ENCODE measurements at places on chromosomes 1 and 21.
A peak's percentile ranks its signal among the peaks of the same experiment; 100 is the strongest.

- no peak for DNase-seq
These were observed 181.2 kb upstream of the GALNT2 start for GRCh38 chr1:229885568-229886495.

- DNase-seq = no peak
These were observed 9.5 kb upstream of the ADORA3 start for GRCh38 chr1:111512931-111513330.

DNA sequence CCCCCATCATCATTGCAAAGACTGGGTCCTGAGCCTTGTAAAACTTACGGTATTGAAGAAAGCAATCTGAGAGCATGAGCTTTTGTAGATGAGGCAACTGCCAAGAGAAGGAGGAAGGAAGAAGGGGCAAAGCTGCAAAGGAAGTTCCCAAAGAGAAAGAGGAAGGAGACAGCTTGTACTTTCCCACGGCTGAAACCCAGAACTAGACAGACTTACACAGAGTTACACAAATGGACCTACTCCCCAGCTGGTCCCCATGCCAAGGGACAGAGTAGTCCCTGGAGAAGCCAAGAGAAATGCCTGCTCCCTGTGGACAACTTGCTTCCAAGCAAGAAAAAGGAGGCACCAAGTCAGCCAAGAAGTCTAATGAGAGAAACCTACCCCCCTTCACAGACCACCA is 22.6 kb downstream of the SLC5A9 start:
- DNase-seq = no peak

DNA sequence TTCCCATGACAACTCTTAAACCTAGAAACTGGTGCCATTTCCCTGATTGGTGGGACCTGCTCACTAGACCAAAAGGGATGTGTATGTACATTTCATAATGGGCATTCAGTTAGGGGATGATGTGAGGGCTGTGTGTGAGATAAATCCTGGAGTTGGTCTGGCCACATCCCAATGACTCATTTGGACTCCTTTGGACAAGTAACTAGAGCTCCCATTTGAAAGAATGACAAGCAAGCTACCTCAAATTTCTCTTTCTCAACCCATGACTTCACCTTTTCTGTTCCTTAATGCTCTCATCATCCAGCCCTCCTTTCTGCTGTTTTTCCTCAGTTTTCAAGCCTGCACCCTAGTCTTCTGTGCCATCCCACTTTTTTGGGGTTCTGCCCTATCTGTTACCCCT is 27.9 kb downstream of the EBNA1BP2 start:
- no peak for DNase-seq

- DNase-seq = no peak
These were observed 21.1 kb downstream of the TTC39A start for GRCh38 chr1:51309291-51309690.

DNA sequence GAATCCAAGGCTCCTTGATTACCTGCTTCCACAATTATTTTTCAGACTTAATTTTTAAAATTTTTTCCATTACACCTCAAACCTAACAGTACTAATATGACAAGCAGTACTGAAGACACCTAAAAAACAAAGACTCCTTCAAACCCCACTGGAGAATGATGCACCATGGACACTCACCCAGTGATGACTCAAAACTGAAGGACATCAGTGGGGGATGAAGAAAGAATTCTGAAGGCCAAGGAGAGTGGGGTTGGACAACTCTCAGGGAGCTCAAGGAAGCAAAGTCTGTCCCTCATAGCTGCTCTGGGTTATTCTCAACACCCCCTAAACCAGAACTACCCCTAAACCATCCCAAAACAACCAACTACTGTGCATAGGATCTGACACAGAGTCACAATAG is 2.4 kb upstream of the ARHGAP29 start:
- no peak for DNase-seq

DNA sequence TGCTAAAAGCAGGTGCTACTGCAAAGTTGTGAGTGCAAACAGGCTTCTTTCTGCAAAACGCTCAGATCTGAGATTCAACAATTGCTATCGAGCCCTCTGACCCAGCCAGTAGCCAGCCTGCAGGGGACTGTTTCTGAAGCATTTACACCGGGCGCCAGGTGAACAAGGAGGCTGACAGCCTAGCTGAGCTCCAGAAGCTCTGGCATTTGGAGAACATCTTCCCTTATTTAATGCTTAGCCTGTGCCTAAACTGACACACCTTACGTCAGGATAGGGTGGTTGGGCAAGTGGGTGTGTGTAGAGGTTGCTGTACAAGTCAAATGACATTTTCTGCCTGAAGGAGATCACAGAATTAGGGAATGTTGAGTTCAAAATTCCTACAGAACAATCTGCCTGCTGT is 15.8 kb upstream of the PLA2G2C start:
- no peak for DNase-seq

DNA sequence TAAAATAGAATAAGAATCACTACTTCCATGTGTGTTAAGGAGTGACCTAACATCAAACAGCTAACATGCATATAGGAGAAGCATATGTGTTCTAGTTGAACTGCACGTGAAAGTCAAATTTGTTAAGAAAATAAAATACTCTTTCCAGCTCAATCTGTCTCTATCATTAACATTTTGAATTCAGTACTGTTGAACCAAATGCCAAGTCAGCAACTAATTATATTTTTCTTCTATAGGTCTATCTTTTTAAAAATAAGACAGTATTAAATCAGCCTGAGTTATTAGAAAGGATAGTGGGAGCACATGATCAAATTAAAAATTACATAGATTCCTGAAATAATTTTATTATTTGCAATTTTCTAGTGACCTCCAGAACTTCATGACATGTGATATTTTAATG is 141.8 kb downstream of the NRIP1 start:
- no peak for DNase-seq

DNA sequence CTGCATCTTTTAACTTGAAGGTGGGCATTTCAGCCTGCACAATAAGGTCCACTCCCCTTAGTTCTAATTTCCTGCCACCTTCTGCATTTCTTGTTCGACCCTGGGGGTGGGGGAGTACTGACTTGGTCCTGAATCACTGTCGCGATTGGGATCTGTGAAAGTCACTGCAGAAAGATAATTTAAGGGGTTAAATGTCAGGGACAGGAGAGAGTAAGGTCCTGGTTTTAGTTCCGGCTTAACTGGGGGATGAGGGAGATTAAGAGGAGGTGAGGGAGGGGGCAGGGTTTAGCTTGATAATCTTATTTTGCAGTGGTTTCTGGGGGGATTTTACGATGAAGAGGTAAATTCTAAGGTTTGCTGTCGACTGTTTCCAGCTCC is 128.1 kb downstream of the MRPS6 start:
- DNase-seq = no peak

DNA sequence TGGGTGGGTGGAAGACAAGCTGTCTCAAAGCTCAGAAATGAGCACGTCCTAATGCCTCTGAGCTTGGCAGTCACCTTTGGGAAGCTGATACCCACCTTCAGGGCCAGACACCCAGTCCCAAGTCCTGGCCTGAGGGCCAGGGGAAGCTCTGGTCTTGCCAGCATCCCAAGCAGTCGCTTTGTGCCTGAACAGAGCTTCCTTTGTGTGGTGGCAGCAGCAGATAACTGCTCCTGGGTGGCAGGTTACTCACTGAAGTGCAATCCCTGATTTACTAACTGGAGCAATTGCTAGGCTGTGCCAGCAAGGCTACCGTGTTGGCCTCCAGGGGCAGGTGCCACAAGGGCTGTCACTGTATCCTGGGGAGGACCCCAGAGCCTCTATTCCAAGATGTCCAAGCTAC is 40.4 kb upstream of the GRHL3 start:
- DNase-seq = no peak

DNA sequence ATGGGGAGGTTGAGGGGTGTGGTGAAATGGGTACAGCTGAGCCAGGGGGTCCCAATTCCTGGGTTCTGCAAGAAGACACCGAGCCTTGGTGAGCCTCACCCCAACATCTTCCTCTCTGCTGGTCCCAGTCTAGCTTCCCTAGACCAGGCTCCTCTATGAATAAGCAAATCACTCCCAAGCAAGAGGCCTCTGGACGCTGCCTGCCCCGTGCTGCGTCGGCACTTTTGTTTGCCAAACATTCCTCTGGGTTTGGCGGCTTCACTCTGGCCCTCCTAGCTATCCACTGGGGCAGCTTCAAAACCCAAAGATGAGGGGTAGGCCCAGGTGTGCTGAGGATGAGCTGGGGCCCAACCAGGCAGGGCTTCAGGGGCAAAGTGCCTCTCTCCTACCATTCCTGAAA is 137.1 kb upstream of the CD34 start:
- no peak for DNase-seq

DNA sequence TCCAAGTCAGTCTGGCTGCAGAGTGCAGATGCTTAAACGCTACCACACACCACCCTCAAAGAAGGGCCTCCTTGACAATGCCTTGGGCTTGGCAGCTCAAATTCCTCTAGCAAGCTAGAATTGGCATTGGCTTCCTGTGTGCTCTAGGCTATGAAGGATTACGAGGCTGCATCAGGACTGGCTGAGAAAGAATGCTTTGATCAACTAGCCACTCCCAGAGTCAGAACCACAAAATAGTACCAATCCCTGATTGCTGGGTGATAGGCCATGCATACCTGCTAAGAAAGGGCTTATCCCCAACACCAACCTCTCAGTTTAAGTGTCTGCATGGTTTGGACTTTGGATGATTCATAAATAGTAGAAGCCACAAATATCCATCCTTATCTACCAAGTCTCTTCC is 504.9 kb downstream of the OMA1 start:
- no peak for DNase-seq

- DNase-seq = peak; percentile 89
These were observed at the start of gene RC3H1 for GRCh38 chr1:174022080-174022975. Gene RC3H1, minus strand, starts transcription at chr1:174022357. Its CDS starts 29,372 bp downstream, at chr1:173992985.

All from activated naive CD8-positive, alpha-beta T cell treated with anti-CD3 and anti-CD28 coated beads, Interleukin-2, amount 50 U/mL, for 24 hours (primary cell).